ENCODE measurements at places on chromosomes 4 and X.

DNA sequence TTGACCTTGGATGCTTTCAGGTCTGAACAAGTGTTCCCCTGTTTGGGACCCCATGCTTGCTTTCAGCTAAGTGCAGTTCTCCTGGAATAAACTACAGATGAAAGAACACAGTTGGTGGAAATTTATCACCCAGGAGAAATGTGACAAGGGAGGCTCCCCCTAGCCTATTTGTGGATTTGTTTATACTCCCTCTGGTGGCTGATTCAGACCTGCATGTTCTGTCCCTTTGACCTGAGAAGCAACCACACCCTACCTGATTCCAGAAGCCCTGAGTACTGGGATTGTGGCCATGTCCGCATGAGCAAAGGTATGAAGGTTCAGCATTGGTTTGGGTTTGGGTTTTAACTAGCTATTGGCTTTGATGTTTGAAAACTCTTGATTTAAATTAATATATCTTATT is 440.9 kb downstream of the MID1IP1 start:
- DNase-seq: no peak

DNA sequence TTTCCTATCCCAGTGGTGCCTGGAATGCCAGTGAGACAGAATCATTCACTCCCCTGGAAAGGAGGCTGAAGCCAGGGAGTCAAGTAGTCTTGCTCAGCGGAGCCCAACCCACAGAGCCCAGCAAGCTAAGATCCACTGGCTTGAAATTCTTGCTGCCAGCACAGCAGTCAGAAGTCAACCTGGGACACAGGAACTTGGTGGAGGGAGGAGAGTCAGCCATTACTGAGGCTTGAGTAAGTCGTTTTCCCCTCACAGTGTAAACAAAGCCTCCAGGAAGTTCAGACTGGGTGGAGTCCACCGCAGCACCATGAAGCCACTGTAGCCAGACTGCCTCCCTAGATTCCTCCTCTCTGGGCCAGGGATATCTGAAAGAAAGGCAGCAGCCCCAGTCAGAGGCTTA is 283.2 kb upstream of the CPEB2 start:
- DNase-seq: no peak

GRCh38 chr4:145045180-145045579 is 52.8 kb downstream of the ANAPC10 start:
- no peak for DNase-seq

DNA sequence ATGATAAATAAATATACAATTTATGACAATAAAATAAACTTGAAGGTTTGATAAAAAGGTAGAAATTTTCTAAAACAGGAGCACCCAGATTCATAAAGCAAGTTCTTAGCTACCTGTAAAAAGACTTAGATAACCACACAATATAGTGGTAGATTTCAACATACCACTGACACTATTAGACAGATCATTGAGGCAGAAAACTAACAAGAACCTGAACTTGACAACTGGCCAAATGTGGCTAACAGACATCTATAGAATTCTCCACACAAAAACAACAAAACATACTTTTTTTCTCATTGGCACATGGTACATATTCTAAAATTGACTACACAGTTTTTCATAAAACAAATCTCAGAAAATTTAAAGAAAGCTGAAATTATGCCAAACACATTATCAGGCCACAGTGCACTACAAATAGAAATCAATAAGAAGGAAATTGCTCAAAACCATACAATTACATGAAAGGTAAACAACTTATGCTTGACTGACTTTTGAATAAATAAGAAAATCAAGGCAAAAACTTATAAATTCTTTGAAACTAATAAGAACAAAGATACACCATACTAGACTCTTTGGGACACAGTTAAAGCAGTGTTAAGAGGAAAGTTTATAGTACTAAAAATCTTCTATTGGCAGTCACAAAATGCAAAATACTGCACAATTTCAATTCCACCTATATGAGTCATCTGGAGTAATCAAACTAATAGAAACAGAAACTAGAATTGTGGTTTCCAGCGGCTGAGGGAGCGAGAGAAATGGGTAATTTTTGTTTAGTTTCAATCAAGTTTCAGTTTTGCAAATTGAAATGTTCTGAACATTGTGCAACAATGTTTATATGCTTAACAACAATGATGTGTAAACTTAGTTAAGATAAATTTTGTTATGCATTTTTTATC is 925.6 kb downstream of the SH3BGRL start:
- no peak for DNase-seq

DNA sequence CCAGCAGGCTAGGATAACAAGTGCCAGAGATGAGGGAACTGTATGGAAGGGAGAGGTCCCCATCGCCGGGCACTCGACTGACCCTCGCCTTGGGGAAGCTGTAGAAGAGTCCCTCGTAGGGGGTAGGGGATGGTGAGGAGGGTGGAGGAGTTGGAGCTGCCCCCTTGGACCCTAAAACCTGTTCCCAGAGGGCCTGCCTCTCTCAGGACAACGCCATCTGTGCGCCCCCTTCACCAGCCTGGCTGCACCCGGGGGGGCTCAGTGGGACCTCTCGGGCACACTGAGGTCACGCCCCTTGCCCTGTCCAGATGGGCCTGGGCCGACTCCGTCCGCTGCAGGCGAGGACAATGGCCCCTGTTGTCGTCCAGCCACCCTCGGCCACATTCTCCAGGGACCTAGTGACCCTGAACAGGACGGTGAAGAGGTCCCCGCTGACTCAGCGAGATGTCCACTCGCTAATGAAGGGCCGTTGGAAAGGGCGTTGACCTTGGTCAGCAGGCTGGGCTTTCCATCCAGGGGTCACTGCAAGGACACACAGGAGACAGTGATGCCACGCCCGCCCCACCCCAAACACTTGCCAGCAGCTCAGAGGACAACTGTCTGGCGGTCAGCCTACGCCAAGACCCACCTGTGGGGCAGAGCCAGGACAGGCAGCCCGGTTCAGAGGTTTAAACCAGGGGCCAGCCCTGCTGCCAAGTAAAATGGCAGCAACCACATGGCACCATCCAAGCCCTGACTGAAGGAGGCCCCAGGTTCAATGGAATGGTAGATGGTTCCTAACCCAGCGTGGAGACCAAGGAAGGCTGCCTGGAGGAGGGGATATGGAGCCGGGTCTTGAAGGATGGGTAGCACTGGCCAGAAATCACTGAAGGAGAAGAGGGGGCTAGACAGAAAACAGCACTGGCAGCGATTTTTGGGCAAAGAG is 51.2 kb downstream of the HMX1 start:
- DNase-seq: no peak

- no peak for DNase-seq
Measured at GRCh38 chr4:184715526-184715925, 18.4 kb downstream of the CENPU start.
